ENCODE measurements at places on chromosomes 7 and 10. TPM values are rescaled to one million over a fixed set of nuclear protein-coding genes. Genes with fewer than 3 reads are reported as not detected.

The CXCL12 gene
- not detected for total RNA-seq

The SLC26A5 gene
- total RNA-seq: not detected

The OPN1SW gene
- total RNA-seq: not detected

The SLF2 gene
- 10.9 TPM for total RNA-seq

The IMPDH1 gene
- total RNA-seq: 120 TPM

The ERV3-1 gene
- total RNA-seq: 4.0 TPM

The MSS51 gene
- total RNA-seq: 0.62 TPM

The OR2A1 gene
- not detected for total RNA-seq

The TACR2 gene
- not detected for total RNA-seq

The TMEM139 gene
- 1.3 TPM for total RNA-seq

The RINT1 gene
- total RNA-seq: 14.8 TPM

The MUC12 gene
- total RNA-seq: 16.2 TPM

The SPDYE17 gene
- not detected for total RNA-seq

The STOX1 gene
- total RNA-seq: 1.1 TPM

The RSU1 gene
- total RNA-seq: 80.8 TPM

The PHKG1 gene
- total RNA-seq: 0.52 TPM

The ANKRD7 gene
- total RNA-seq: not detected

The JCAD gene
- 10.1 TPM for total RNA-seq

The TCAF2 gene
- total RNA-seq: 0.75 TPM

The PLXDC2 gene
- not detected for total RNA-seq

The NUTM2E gene
- total RNA-seq: 0.40 TPM

The EIF4H gene
- 326 TPM for total RNA-seq

The CNNM1 gene
- 21.9 TPM for total RNA-seq
